Cerebellum (tissue), 4 donors: ENCODE measurements at places on chromosomes 13 and 19. TPM values are rescaled to one million over a fixed set of nuclear protein-coding genes. Genes with fewer than 3 reads are reported as not detected.

RTBDN gene
- total RNA-seq: 0.64 TPM

DNA sequence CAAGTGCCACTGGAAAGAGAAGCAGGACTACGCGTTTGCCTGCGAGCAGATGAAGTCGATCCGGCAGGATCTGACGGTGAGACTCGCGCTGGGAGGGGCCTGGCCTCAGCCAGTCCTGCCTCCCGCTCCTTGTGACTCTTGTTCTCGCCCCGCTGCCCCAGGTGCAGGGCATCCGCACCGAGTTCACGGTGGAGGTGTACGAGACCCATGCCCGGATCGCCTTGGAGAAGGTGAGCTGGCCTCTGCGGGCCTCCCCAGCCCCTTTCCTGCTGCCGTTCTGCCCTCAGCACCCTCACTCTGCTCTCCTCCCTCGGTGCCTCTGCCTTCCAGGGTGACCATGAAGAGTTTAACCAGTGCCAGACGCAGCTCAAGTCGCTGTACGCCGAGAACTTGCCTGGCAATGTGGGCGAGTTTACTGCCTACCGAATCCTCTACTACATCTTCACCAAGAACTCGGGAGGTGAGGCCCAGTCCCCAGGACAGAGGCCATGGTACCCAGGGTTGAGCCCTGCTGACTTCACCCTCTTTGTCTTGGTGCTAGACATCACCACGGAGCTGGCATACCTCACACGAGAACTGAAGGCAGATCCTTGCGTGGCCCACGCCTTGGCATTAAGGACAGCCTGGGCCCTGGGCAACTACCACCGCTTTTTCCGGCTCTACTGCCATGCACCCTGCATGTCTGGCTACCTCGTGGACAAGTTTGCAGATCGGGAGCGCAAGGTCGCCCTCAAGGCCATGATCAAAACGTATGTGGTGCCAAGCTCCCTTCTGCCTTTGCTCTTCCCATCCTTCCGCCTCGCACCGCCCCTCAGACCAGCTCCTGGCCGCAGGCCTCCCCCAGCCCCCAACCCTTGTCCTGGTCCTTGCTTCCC lies 5.6 kb downstream of the LENG9 start:
- no peak for DNase-seq

- no peak for DNase-seq
Observed at GRCh38 chr13:87128491-87128890, 542.7 kb upstream of the SLITRK5 start.

- DNase-seq: no peak
Observed at GRCh38 chr13:48356750-48357149, 53.2 kb downstream of the RB1 start.

- DNase-seq: no peak
Observed at GRCh38 chr19:14379294-14380065, 1.8 kb upstream of the ADGRE5 start.

KLF2 gene
- 5.3 TPM for total RNA-seq

ZNF99 gene
- total RNA-seq: 0.91 TPM

DCAF15 gene
- 11.6 TPM for total RNA-seq

OR7D4 gene
- not detected for total RNA-seq

GRCh38 chr13:106088085-106088484 lies 447.4 kb downstream of the EFNB2 start:
- DNase-seq: no peak

DNA sequence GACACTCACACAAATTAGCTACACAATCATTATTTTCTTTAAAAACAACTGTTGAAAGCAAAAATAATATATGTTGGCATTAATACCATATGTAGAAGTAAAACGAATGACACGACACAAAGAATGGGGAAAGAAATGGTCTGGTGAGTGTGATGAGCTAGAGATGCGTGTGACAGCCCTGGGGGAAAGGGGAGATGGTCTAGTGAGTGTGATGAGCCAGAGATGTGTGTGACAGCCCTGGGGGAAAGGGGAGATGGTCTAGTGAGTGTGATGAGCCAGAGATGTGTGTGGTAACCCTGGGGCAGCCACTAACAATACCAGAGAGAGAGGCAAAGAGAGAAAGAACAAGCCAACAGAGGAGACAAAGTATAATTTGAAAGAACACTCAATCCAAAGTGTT lies 22.3 kb upstream of the LAMP1 start:
- DNase-seq: no peak

DNA sequence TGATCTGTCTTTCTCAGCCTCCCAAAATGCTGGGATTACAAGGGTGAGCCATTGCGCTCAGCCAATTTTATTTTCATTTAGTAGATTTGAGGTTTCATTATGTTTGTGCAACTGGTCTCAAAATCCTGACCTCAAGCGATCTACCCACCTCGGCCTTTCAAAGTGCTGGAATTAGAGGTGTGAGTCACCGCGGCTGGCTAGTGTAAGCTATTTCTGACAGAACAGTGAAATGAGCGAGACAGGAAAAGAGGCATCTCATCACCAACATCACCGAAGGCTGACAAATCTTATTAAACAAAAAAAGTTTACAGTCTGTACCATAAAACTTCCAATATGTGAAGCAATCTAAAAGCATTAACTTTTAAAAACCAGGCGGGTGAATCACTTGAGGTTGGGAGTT lies 12.2 kb upstream of the ZNF888 start:
- no peak for DNase-seq

DNA sequence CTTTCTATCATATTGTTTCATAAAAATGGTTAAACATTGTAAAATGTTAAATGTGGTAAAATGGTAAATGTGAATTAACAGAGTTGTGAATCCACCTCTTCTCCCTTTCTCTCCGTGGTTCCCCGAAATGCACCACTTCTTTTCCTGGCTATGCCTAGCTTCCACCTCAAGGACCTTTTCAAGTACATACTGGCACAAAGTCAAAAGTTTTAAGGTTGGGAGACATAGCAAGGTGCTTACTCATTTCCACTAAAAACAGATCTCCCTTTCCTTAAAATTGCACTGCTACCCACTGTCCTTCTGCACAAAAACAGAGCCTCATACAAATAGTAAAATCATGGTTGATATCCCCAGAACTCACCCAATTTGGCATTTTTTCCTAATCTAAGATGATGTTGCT lies 558.2 kb downstream of the SLITRK6 start:
- DNase-seq: no peak
